Activated naive CD4-positive, alpha-beta T cell treated with anti-CD3 and anti-CD28 coated beads, Interleukin-2, amount 50 U/mL, for 16 hours (primary cell): ENCODE measurements at places on chromosomes 2 and 18.

DNA sequence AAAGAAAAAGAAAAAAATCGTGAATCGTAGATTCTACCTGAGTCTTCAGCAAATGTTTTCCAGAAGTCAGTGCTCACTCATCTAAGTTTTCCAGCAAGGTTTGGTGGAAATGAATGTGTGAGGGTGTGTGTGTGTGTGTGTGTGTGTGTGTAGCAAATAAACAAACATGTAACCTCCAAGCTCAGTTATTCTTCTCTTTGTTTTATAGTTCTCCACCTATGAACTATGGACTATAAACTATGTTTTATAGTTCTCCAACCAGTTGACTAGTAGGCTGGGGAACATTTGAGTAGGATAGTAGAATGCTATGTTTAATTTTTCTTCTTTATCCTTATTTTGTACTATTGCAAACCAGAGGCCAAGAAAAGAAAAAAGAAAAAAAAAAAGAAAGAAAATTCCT is 44.6 kb upstream of the SERPINE2 start:
- DNase-seq: no peak

GRCh38 chr2:18473241-18474181 is 86.9 kb downstream of the RDH14 start:
- no peak for DNase-seq

- no peak for DNase-seq
Observed at GRCh38 chr2:26672112-26672817, 20.3 kb upstream of the KCNK3 start.

- DNase-seq: peak; percentile 53
Observed at GRCh38 chr2:74554820-74555531, 456 bp downstream of the DOK1 start.

GRCh38 chr18:63180971-63181376 is 138.6 kb downstream of the BCL2 start:
- DNase-seq: no peak

GRCh38 chr2:46471-47345 is at the start of gene FAM110C:
Gene FAM110C (minus strand): TSS chr2:46505. CDS start chr2:46385, 120 bp downstream.
- peak; percentile 36 for DNase-seq

GRCh38 chr2:96868555-96869280 is 1.2 kb downstream of the SEMA4C start:
- peak; percentile 64 for DNase-seq

GRCh38 chr2:64359892-64360657 is 93.9 kb upstream of the LGALSL start:
- DNase-seq: peak; percentile 53

GRCh38 chr2:138902239-138902871 is 122.2 kb upstream of the NXPH2 start:
- no peak for DNase-seq

DNA sequence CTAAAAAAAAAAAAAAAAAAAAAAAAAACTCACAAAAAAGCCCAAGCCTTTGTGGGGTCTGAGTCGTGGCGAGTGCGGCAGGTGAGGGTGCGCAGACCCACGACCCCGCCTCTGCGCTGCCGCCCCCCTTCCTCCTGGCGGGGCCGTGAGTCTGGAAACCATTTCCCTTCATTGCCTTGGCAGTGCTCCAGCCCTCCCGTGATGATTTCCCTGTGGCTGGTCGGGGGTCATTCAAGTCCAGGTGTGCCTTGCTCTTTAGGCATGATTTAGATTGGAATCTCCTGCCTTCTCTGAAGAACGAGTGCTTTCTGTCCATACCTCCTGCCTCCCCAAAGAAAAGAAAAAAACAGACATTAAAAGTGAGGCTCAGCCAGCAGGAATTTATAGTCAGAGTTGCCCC is 161.8 kb downstream of the FAM210A start:
- DNase-seq: no peak

DNA sequence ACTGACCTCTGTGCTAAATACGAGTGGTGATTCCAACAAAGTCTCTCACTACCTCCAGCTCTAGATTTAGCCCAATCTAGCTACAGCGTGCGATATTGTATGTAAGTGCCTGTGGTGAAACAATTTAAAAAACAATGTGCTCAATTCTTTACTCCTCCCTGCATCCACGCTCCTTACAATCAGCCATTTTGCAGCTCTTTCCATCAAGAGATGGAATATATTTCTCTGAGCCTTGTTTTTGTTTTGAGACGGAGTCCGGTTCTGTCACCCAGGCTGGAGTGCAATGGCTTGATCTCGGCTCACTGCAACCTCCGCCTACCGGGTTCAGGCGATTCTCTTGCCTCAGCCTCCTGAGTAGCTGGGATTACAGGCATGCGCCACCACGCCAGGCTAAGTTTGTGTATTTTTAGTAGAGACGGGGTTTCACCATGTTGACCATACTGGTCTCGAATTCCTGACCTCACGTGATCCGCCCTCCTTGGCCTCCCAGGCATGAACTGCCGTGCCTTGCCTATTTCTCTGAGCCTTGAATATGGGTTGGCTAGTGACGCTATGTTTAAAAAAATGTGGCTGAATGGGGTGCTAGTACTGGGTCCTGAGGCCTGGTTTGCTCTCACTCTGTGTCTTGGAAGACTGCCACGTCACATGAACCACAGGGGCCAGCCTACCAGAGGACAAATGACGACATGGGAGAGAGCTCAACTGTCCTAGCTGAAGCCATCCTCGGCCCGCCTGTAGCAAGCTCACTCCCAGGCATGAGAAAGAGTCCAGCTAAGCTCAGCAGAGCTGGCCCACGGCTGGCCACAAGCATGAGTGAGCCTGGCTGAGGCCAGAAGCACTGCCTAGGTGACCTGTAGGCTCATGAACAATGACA is 14.8 kb downstream of the WDFY1 start:
- no peak for DNase-seq

GRCh38 chr2:79393806-79394484 is 118.9 kb upstream of the CTNNA2 start:
- DNase-seq: no peak

DNA sequence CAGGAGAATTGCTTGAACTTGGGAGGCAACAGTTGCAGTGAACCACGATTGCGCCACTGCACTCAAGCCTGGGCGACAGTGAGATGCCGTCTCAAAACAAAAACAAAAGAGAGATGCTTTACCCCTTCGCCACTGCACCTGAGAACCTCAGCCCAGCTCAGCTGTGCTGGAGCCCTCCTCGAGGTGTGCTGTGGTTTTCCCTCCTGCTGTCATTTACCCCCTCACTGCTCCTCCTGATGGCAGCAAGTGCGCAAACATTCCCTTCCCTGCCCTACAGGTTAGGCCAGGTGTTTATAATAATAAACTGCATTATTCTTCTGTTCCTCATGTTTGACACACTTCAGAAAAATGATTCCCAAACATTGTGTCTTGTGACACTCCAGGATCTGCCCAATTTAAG is 8.4 kb downstream of the FBXO36 start:
- DNase-seq: no peak

- DNase-seq: no peak
Observed at GRCh38 chr2:241798631-241799521, 10.1 kb upstream of the NEU4 start.

DNA sequence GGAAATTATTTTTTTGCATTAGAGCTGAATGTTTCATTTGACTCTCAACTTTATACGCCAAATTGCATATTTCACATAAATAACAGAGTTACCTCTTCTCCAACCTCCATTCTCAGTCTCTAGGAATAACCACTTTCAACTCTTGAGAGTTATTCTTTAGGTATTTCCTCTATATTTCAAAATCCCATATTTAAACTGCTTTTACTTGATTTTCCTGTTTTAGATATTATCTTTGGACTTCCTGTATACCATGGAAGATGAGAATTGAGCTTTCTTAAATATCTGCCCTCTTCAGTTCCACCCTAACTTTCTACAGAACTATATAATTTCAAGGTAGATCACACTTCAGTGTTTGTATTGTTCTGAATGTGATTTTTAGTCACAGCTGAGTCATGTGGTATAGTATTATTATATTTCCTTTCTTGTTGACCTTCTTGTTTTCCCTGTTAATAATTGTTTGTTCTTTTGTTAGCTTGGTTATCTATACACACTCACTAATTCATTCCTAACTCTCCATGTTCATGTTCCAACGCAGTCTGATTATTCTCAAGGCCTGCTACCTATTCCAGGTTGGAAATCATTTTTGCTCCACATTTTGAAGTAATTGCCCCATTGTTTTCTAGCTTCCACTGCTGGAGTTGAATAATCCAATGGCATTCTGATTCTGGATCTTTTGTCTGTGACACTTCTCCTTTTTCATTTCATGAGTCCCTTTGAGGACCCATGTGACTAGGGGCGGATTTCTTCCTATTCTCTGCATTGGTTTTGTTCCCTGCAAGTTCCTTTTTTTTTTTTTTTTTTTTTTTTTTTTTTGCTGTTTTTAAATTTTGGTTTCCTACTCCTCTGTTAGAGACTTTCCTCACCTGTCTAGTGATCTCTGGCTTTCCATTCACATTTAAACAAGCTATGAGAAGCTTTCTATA is 156.8 kb upstream of the RBMS1 start:
- DNase-seq: no peak
